ENCODE measurements at places on chromosomes 2 and 18.
A peak's percentile ranks its signal among the peaks of the same experiment; 100 is the strongest.

DNA sequence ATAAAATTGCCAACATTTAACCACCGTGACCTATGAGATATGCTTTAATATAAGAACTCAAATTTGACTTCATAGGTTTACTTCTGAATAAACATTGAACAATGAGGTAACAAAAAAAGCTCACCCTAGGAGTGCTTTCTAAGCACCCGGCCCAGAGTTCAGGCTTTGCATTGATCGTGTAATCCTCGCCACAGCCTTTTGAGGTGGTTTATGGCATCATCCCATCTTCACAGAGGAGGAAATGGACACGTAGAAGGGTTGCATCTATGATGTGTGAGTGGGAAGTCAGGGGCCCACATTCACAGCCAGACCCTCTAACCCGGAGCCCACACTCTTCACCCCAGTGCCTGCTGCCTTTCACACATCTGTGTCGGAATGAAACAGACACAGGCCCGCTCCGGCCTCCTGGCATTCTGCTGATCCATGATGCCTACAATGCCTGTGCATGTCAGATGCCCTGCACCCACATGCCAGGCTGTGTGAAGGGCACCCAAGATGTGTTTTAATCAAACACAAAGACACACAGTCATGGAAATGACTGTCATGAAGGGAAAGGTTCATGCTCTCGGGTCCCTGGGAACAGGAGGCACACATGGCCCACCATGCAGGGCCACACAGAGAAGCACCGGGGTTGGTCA lies 48.6 kb upstream of the RPL31 start:
- DNase-seq = no peak

GRCh38 chr18:58476022-58476421 lies 152.9 kb downstream of the ALPK2 start:
- DNase-seq = no peak

DNA sequence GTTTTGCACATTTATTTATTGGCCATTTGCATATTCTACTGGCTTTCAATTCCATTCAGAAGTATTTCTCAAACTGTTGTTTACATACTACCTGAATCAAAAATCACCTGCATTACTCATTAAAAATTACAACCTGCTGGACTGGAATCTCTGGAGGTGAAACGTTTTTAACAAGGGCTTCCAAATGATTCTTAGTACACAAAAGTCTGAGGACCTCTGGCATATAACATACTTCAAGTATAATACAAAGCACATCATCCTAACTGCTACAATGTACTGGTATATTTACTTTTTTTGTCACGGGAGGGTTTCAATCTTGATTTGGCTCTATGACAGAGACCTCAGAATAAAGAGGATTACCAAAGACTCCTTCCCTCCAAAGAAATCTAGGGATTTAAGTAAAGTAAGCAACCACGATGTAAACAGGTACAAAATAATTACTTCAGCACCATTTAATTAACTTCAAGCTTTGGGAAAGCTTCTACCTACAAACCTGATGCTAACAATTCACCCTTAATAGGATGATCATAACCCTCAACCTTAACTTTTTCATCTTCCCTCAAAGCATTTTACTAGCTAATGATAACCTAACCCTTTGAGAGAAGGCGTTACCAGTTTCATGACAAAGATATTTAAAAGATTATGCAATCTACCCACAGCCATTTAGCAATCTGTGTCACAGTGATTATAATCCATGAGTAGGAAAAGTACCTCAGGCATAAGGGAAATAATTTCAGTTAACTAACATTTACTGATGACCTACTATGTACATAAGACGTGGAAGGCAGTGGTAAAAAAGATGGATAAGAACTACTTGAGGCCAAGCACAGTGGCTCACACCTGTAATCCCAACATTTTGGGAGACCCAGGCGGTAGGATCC lies 24.7 kb downstream of the ATAD2B start:
- no peak for DNase-seq

DNA sequence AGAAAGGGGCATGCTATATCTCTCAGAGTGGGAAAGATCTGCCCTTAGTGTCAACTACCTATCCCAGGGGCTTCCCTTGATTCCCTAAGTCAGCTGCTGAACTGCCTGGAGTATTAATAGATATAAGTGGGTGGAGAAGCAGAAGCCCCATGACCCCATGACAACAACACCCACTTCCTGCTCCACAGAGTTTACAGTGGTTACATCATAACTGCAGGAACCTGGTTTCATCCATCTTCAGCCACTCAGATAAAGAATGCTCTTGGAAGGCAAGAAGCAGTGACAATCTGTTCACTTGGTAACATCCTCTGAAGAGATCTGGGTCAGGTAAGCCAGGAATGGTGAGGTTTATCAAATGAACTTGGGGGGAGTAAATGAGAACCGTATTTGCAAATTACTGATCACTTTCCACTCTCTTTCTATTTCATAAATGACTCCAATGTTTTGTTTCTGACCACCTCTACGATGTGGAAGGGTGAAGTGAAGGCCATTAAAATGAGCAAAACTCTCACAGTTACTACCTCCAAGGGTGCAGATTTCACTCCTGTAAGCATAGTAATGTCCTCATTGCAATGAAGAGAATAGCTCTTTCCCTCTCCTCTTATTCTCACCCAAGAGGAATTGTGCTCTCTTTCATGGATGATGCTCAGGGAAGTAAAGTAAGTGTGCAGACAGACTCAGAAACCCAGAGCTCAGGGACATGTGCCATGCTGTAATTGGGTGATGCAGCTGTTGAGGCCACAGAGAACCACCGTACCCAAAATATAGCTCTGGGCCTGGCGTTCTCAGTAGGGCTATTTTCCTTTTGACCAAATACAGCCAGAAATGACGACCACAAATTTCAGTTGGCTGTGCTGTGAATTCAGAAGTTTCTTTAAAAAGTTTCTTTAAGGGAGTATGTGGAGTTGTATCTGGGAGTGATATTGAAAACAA lies 192.8 kb upstream of the APCDD1 start:
- DNase-seq = no peak

DNA sequence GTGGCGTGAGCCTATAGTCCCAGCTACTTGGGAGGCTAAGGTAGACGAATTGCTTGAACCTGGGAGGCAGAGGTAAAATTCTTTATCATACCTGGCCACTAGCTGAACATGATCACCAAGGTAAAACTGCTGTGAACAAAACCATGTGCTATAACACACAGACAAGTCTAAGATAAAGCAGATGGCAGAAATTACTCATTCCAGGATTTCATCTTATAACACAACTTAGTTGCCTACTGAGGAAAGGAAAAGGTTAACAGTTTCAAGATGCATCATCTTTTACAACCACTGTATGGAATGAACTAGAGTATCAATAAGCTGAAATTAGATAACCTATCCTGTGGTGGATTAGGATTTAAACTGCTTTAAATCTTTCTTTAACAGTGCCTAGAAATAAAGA lies 8.3 kb downstream of the ARL5A start:
- no peak for DNase-seq

DNA sequence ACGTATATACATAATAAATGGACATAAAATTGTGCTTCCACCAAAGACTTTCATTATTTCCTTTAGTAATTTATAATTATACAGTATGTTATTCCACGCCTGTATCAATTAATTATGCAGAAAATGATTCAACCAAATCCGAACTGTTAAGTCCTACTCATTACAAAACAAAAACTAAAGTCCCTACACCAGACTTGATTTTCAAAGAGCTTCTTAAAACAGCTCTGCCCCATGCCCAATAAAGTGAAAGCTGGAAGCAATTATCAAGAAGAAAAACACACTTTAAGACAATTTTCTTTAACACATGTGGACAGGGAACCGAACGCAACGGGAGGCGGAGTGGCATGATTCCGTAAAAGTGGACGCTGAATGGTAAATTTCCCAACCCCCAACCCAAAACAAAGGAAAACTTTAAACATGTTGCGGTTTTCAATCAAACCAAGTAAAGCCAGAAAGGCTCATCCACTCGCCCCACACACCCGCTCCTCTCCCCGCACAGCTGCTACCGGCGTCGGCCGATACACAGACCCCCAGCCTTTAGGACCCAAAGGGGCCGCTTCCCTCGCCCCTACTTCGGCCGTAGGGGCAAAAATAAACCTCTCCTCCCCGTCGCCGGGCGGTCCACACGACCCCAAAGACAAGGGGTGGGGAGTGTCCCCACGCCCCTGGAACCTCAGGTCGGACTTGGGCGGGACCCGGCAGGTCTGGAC lies 705 bp downstream of the YES1 start:
- DNase-seq = no peak

GRCh38 chr2:223944166-223944702 lies 901 bp downstream of the WDFY1 start:
- peak; percentile 35 for DNase-seq

DNA sequence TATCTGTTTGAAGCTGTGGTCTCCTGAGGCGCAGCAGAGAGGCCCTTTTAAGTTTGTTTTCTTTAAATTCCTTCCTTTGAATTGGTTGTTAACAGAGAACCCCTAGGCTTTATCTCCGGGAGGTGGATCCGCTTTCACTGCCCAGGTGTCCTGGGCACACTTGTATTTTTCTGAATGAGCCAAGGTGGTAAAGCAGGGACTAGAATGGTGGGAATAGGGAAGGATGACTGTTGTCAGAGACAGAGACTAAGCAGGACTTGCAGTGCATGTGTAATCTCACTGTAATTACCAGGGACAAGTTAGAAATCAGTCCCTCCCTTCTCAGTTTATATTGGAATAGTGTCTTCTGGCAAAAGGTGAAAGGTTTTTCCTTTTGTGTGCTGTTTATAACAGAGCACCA lies 72.8 kb downstream of the PHLPP1 start:
- DNase-seq = no peak

- no peak for DNase-seq
Observed at GRCh38 chr18:5142859-5143258, 54.2 kb downstream of the AKAIN1 start.

- DNase-seq = no peak
Observed at GRCh38 chr18:70250781-70251180, 38.1 kb upstream of the SOCS6 start.

- peak; percentile 20 for DNase-seq
Observed at GRCh38 chr18:63131106-63131958, 188.2 kb downstream of the BCL2 start.

DNA sequence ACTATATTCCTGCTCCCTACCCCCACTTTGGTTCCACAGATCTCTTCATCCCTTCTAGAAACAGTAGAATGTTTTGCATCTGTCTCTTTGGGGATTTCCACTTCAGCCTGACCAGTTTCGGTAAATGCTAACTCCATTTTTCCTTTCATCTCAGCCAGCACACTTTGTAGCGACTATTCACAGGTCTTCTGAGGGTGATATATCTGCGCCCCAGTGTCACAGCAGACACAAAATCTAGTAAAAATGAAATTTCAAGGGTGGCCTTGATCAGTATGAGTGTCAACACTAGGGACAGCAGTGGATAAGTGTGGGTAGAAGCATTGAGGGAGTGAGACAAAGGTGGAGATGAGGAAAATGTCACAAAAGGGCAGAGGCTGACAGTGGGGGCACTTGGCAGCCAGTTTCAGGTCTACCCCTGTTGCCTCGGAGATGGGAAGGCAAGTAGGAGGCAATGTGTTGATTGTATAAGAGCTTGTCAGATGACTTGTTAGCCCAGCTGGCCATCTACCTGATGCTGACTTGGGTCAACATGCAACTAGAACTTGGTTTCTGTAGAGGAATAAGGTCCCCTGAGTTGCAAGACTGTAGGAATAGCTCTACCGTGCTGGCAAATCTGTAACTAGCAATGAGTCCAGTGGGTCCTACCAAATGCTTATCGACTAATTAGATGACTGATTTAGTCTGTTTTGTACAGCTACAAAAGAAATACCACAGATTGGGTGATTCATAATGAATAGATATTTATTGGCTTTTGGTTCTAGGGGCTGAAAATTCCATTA lies 60.7 kb downstream of the CXCR4 start:
- no peak for DNase-seq

DNA sequence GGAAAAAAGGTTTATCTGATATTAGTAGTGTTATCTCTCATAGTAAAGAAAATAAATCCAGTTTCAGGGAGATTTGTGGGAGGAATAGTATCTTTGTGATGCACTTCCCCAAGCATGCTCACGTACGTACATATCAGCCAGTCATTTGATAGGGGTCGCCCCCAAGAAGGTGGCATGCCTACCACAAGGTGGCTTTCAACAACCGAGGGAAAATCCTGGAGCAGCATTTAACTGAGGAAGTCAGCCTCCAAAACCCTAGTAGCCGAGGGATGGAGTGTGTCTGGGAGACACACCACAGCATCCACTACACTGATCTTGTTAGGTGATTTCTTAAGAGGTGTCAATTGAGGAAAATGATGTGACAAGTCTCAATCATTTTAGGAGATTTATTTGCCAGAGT lies 623.9 kb downstream of the NYAP2 start:
- no peak for DNase-seq

GRCh38 chr18:24054130-24054529 lies 39.6 kb downstream of the TTC39C start:
- DNase-seq = peak; percentile 1

DNA sequence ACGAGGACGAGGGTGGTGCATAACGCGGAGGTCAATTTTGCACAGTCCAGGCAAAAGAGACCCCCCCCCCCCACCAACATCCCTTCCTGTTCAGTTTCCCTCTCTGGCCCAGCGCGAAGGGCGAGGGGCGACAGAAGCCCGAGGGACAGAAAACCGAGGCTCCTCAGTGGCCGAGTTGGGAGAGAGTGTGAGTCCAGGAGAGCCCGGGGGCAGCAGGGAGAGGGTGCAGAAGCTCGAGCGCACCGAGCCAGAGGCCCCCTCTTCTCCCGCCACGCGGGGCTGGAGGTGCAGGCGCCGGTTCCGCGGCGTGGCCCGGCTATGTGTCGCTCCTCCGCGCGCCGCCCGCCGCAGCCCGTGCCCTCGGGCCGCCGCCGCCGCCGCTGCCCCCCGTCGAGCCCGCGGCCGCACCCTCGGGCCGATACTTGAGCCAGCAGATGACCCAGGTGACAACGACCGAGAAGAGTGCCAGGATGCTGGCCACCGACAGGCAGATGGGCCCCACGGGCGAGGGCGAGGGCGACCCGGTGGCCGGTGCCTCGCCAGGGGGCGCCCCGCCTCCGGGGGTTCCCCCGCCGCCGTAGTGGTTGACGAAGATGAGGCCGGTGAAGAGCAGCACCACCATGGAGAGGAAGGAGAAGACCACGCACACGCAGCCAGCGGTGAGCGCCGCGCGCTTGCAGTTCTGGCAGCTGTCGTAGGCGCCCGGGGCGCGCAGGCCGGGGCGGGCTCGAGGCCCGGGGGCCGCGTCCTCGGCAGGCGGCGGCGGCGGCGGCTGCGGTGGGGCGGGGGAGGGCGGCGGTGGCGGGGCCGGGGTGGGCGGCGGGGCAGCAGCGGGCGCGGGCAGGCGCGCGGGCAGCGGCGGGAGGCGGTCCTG lies 20.2 kb upstream of the PAX3 start:
- DNase-seq = no peak

- no peak for DNase-seq
Observed at GRCh38 chr2:180122874-180123273, 115.8 kb upstream of the CWC22 start.

GRCh38 chr18:23136326-23137096 lies 1.2 kb downstream of the CABLES1 start:
- DNase-seq = no peak

DNA sequence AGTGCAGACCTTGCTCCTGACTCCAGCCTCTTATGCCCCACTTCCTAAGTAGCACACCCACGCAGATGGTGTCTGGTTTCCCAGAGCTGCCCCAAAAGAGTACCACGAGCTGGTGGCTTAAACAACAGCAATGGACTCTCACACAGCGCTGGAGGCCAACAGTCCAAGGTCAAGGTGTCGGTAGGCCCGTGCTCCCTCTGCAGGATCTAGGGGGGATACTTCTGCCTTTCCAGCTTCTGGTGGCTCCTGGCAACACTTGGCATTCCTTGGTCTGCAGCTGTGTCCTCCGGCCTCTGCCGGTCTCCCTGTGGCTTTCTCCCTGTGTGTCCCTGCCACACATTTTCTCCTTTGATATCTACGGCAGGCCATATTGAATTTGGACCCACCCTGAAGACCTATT lies 99.0 kb downstream of the TSHZ1 start:
- DNase-seq = no peak

- no peak for DNase-seq
Observed at GRCh38 chr18:79624356-79625170, 55.0 kb upstream of the CTDP1 start.
